ENCODE measurements at places on chromosomes 16 and 17. TPM values are rescaled to one million over a fixed set of nuclear protein-coding genes. Genes with fewer than 3 reads are reported as not detected.
A peak's percentile ranks its signal among the peaks of the same experiment; 100 is the strongest.

Gene CDH1
- not detected for total RNA-seq

Gene SLC35G6
- total RNA-seq: not detected

Gene CIAO2B
- total RNA-seq: 148 TPM

Gene ATP1B2
- total RNA-seq: not detected

Gene MMP25
- total RNA-seq: not detected

DNA sequence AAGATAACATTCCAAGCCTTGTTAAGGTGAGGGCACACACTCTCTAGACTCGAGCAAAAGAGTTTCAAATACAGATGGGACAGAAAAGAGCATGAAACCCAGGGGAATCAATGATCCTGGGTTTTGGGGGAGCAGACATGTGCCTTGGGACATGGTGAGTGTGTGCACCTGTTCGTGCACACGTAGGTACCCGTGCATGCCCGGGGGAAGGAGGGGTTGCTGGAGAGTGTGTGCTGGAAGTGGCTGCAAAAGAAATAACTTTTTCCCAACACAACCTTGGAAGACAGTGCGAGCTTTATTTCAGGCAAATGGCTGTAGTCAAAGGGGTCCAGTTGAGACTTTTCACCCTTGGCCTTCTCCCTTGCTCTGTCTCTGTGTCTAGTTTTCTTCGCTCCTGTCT, 62.6 kb downstream of the C16orf78 start:
- no peak for DNase-seq

DNA sequence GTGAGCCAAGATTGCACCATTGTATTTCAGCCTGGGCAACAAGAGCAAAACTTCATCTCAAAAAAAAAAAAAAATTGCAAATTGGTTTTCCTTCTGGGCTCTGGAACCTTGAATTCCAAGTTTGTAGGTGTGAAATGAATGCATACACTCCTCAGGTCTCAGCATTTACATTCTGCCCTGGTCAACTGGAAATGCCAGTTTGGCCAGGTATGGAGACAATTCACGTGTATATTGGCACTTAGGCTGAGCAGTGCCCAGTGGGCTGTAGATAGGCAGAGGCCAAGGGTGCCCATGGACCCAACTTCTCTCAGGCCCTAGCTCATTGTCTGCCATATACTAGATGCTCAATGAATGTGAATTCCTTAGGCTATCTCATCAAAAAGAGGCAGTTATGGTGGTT, 15.7 kb downstream of the PDILT start:
- DNase-seq: no peak

GRCh38 chr17:64777415-64778239, 115.5 kb upstream of the SMURF2 start:
- no peak for DNase-seq

DNA sequence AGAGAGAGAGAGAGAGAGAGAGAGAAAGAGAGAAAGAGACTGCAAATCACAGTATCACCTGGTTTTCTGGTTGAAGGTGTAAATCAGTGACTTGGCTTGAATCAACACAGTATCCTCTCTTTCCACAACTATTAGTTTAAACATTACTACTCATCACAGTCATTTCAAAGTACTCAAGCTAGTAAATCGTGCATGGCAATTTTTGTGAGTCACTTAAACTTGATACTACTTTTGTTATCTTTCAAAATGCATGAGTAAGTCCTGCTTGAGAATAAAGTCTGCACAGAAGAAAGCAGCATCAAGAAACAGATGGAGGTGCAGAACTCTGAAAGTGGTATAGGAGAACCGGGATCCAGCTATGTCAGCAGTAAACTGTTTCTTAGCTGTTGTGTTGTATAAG, 535.4 kb downstream of the CDH8 start:
- no peak for DNase-seq

DNA sequence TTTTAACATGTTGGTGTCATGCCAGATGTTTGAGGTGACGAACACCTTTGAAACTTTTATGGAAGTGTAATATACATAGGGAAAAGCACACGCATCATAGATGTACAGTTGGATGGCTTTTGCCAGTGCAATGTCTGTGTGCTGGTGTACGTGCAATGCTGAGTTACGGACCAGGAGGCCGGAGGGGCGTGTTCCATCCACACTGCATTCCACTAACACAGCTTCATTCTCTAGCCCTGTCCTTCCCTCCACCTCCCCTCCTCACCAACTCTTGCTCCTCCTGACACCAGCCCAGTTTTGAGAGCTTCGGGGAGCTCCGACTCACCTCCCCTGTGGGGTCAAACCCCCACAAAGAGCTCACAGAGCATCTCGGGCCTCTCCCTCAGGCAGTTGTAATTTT, 358.8 kb downstream of the C16orf95 start:
- no peak for DNase-seq

GRCh38 chr17:15351925-15352324, 10.5 kb upstream of the TEKT3 start:
- DNase-seq: peak; percentile 88

GRCh38 chr16:50372611-50373344, 4.0 kb upstream of the BRD7 start:
- DNase-seq: peak; percentile 61

DNA sequence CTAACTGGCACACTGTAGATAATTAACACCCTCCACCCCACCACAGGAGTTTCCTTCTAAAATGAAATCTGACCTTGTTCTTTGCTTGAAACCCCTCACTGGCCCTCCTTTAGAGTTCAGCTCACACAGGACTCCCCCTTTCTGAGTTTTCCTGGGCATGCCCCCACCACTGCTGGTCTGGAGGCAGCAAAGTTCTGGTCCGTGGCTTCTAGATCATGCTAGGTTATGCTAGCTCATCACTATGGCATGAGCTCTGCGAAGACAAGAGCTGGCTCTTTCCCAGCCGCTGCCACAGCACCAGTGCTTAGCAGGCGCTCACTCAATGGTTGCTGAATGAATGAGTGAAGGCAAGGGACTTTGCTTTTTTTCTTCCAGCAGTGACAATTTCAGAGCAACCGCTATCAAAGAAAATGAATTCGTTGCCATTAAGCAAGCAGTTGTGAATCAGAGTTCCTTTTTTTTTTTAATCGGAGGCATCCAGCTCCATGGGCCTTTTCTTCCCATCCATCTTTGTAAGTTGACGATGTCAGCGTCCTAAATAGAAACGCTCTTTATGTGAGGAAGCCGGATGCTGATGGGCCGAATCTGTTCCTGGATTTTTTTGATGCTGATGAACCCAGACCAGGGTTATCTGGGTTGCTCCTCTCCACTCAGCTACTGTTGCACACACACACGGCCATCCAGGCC, 80.8 kb upstream of the NOL11 start:
- DNase-seq: peak; percentile 64

- no peak for DNase-seq
These were observed 426.2 kb upstream of the EEF2KMT start for GRCh38 chr16:5523829-5524228.

DNA sequence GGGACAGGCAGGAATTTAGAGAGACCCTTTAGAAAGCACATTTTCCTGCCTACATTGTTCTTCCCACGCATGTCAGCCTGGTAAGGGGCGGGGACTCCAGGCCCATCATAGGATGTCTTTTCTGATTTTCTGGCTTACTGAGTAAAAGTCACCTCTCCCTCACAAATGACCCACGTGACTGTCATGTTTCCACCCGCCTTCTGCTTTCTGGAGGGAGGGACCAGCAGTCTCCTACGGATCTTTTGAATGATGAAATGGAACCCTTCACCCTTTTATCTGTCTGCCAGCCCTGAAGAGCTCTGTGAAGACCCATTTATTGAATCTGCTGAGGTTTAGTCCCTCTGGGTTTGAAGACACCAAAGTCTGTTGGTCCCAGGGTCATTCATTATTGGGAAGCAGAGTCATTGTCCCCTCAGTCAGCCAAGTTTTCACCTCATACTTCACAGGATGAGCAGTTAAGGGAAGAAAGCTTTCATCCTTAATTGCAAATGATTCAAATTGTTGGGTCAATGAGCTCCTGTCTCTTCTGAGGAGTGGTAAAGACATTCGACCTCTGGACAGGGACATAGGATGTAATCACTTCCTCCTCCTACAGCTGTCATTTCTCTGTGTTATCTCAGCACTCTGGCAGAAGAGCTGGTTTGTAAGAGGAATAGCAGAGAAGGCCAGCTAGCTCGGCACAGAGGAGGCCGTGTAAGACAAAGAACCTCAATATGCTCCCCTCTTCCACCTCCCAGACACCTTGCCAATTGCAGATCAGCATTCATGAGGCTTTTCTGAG, 446.1 kb downstream of the HS3ST3B1 start:
- DNase-seq: no peak

DNA sequence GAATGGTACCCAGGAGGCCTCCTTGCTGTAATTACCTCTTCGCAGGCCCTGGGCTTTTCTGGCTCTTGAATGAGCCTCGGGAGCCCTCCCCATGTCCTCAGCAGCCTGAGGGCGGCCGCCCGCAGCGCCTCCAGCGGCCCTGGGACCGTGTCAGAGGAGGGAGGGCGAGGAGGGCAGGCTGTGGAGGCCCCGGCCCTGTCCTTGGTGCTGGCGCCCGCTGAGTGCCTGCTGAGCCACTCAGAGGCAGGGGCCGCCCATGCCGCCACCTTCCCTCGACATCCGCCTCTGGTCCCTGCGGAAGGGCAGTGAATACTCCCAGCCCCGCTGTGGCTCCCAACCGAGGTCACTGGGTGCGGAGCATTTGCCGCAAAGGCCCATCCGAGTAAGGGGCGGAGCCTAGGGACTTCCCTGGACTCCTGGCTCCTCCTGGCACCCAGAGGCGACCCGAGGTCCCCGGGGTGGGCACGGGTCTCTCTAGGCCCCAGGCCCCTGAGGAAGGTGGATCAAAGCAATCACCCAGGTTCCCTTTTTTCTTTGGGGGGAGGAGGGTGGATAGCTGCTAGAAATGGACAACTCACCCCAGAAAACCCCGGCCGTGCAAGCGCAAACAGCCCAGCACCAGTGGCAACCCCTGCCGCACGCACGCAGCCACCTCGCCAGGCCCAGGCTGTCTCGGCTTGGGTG, 2.8 kb downstream of the RBFOX3 start:
- no peak for DNase-seq

GRCh38 chr17:17156107-17156506, 50.0 kb downstream of the PLD6 start:
- peak; percentile 86 for DNase-seq
